ENCODE measurements at places on chromosomes 16 and 17. TPM values are rescaled to one million over a fixed set of nuclear protein-coding genes. Genes with fewer than 3 reads are reported as not detected.

Gene AANAT
- polyA plus RNA-seq, result 1.1 TPM

Gene EPOP
- not detected for polyA plus RNA-seq

Gene CDT1
- 0.20 TPM for polyA plus RNA-seq

Gene TP53TG3
- not detected for polyA plus RNA-seq

Gene ST6GALNAC2
- 0.68 TPM for polyA plus RNA-seq

Gene CCL23
- not detected for polyA plus RNA-seq
